Stimulated activated CD8-positive, alpha-beta memory T cell treated with anti-CD3 and anti-CD28 coated beads, Interleukin-2, amount 100 ng/mL, for 48 hours (primary cell): ENCODE measurements at places on chromosomes 2 and 18.

DNA sequence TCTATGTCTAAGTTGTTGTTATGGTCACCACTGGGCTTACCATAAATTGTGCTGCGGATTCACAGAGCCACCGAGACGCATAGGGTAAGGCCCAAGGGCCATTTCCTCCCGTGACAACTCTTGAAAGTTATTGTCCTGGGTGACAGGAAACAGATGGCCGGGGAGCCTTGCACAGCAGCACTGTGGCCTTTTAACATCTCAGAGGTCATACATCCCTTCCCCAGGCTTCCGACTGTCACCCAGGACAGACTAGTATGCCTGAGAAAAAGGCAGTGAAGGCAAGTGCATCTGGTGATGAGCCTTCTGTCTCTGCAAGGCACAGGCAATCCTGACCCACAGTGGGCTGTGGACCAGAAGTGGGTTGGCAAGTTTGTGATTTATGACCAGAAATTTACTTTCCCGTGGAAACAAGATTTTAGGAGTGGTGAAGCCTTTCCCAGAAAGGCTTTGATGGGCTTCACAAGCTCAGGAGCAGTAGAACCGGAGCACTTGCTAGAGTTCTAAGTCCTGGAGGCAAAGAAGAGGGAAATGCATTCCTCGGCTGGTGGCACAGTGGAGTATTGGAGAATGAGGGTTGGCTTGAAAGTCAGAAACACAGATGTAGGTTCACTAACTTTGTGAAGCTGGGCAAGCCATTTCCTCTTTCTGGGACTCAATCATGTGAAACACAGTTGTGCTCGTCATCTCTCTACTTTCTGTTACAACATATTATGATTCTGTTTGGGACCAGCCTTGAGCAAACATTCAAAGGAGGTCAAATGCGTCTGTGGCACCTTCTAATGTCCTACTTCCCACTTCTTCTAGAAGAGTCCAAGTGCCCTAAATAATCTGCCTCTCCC lies 2.0 kb upstream of the CAPN14 start:
- no peak for DNase-seq

DNA sequence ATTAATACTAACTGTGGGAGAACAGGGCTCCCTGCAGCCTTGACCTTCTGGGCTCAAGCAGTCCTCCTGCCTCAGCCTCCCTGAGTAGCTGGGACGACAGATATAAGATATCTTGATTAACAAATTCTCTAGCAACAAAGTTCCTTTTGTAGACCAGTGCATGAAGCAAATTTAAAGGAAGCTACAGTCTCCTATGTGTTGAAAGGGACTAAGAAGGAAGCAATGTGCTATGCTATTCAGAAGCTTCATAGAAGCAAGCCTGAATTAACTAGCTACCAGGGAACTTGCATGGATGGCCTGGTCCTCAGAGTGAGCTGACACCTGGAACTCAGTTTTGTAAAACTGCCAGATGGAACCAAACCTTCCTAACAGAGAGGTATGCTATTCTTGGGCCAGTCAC lies 33.2 kb downstream of the RAPH1 start:
- no peak for DNase-seq

GRCh38 chr18:59509481-59510442 lies 150.7 kb upstream of the LMAN1 start:
- DNase-seq: no peak

DNA sequence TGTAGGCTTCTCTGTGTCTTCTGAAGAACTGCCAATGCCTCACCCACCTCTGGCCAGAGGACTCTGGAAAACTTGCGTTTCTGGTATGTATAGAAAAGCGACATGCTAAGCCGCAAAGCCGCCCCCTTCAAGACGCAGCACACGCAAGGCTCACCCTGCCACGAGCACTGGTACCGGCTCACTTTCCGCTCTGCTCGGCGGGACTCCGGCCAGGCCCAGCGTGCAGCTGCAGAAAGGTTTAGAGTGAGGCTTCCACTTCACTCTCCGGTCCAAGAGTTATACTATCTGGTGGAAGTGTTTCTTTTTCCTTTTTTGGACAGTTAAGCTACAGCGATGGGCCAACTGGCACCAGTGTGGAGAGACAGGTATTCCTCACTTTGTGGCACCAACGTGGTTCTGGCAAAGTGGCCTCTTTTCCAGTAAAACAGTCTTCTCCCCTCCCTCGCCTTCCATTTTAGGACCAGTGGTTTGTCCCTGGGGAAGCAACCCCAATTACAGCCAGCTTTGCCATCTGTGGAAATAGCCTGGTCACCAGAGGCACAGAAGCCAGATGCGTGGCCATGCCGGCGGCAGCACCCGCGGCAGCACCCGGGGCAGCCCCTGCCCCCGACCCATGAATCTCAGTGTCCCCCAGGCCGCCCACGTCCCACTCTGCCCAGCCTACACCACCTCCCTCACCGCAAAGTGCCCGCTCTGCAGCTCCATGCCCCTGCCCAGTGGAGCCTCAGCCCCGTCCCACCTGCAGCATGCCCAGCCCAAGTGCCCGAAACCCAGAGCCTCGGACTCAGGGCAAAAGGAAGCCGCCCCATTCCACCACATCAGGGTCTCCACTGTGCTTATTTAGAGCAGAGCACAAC lies 91.6 kb upstream of the CTDP1 start:
- no peak for DNase-seq

GRCh38 chr2:178517496-178517895 lies 37.2 kb downstream of the PLEKHA3 start:
- DNase-seq: no peak

- DNase-seq: no peak
Observed at GRCh38 chr2:223928113-223929006, 16.8 kb downstream of the WDFY1 start.
